Left lung (tissue), 14 donors: ENCODE measurements at places on chromosomes 12 and 14. TPM values are rescaled to one million over a fixed set of nuclear protein-coding genes. Genes with fewer than 3 reads are reported as not detected.

Gene LRRC10
- total RNA-seq, result not detected

Gene SLCO1B1
- not detected for total RNA-seq

Gene KRT73
- total RNA-seq, result not detected

Gene SERPINA9
- total RNA-seq, result not detected

Gene FBXW8
- 16.0 TPM for total RNA-seq

Gene SLC38A4
- 1.5 TPM for total RNA-seq

Gene EPYC
- not detected for total RNA-seq

DNA sequence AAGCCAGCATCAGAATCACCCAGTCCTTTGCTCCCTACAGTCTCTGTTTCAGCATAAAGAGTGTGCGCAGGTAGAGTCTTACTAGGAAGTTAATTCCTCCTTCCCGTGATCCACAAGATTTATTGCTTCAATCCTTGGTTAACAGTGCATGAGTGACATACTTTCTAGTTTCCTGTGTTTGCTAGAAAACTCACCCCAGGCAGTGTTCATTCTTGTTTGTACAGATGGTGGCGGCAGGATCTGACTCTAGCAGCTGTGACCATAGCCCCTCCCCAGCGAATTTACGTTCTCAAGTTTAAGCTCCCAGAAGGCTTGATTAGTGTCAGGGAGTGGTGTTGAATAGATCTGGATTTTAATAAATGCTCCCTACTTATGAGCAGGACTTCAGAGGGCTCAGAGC lies 75.9 kb upstream of the ANO2 start:
- no peak overlapping the region for H3K4me3 ChIP-seq
- H3K27me3 ChIP-seq, result no peaks in the 10 kb centered on the region
- DNase-seq, result no peak
- H3K4me1 ChIP-seq, result no peaks in the 10 kb centered on the region

DNA sequence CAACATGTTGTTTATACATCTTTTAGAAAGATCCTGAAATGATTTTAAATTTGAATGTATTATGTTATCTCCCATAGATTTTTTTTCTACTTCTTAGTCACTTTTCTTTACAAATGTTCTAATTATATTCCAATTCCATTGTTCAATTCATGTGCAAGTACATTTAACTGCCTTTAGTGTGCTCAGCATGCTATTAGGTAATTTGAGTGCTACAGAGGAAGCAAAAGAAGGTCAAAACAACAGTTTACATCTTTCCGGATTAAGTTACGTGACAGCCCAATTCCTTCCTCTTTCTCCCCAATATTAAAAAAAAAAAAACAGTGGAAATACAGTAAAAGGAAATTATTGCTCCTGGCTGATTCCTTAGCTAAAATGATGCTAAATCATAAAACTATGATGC lies 98.3 kb downstream of the RTN1 start:
- no peak overlapping the region for H3K27ac ChIP-seq
- H3K4me1 ChIP-seq, result peaks cover 7% of the 10 kb centered on the region
- no peak for DNase-seq
- H3K36me3 ChIP-seq, result no peaks in the 10 kb centered on the region
- no peaks in the 10 kb centered on the region for H3K27me3 ChIP-seq

GRCh38 chr12:3976351-3976938 lies 103.2 kb upstream of the PARP11 start:
- H3K4me3 ChIP-seq, result no peak overlapping the region
- no peaks in the 10 kb centered on the region for H3K27me3 ChIP-seq
- DNase-seq, result no peak

GRCh38 chr12:94855853-94856252 lies 147.6 kb downstream of the NDUFA12 start:
- H3K27me3 ChIP-seq, result no peaks in the 10 kb centered on the region
- no peaks in the 10 kb centered on the region for H3K4me1 ChIP-seq
- no peak overlapping the region for H3K4me3 ChIP-seq

DNA sequence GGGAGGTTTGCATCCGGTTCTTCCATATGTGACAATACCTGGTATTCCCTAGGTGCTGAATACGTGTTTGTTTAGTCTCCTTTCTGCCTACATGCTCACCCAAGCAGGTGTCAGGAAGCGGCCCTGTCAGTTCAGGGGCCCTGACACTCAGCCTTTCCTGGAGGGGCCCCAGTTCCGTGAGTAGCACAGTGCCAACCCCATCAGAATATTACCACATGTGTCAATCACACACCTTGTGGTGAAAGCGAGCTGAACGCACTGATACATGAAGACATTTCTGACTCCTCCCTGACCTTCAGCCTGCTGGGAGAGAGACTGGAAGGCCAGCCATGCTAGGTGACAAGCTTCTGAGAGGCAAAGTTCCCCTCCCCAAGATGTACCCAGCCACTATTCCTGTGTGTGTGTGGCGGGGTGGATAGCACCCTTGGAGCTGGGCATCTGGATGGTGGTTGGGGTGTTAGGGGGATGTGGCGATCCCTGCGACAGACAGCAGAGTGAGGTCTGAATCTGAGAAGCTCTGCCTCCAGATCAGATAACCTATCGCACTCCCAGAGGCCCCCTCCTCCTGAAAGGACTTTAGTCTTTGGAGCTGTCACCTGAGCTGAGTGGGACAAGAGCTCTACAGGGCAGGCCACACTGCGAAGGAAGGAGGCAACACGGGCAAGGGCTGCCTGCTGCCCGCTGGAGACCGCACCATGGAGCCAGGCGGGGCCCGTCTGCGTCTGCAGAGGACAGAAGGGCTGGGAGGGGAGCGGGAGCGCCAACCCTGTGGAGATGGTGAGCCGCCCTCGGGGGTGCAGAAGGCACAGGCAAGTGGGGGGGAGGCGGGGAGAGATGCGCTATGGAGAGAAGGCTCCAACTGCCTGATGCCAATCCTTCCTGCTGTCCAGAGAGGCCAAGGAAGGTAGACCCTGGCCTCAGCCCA lies at the start of gene SOAT2:
TSS of gene SOAT2 (plus strand) at position 604 of the 925 bp plus-strand sequence. CDS start at position 696, 92 bp downstream.
- no peak for DNase-seq
- no peak within 1 kb of the TSS for H3K4me3 ChIP-seq
- peaks cover 11% of the 10 kb centered on the region for H3K27me3 ChIP-seq
- H3K4me1 ChIP-seq, result peaks cover 37% of the 10 kb centered on the region

DNA sequence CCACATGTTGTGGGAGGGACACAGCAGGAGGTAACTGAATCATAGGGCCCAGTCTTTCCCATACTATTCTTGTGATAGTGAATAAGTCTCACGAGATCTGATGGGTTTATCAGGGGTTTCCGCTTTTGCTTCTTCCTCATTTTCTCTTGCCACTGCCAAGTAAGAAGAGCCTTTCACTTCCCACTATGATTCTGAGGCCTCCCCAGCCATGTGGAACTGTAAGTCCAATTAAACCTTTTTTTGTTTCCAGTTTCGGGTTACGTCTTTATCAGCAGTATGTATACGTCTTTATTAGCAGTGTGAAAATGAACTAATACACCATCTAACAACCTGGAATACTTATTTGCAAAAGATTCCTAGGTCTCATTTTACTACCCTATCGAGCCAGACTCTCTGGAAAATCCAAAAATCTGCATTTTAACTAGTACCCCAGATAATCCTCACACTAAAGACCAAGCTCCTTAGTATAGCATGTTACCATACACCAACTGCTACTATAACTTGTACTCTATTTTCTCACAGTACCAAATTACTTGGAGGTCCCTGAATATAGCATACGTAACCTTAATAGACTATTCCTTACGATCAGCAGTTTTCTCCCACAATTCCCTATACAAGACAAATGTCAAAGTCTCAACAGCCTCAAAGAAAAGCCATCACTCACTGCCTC lies 11.5 kb downstream of the GTF2A1 start:
- no peaks in the 10 kb centered on the region for H3K27me3 ChIP-seq
- DNase-seq, result no peak
- H3K27ac ChIP-seq, result peak overlapping the region; percentile 70
- H3K4me3 ChIP-seq, result no peak overlapping the region

DNA sequence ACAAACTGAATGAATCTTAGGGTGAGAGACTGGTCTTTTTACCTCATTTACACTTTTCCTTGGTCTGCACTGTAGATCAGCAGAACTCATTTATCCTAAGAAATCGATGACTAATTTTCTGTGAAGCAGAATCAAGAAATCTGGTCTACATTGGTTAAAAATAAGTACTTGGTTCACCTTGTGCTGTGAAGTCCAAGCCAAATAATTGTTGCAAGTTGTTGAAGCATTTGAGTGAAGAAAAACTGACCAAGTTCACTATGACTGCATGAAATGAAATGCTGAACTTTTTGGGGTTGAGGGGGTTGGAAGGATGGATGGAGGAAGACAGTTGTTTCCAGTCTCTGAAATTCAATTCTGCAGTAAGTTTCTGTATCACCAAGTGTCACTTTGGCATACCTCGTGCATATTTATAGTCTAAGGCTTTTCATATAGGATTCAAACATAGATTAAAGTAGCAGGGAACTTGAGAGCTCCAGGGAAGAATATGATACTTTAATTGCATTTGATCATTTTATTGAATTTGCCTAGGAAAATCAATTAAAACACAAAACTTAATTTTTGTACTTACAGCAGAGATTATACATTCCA lies 75.0 kb downstream of the FAR2 start:
- H3K4me3 ChIP-seq, result no peak overlapping the region
- H3K36me3 ChIP-seq, result no peaks in the 10 kb centered on the region
- DNase-seq, result no peak
- no peaks in the 10 kb centered on the region for H3K27me3 ChIP-seq
- no peaks in the 10 kb centered on the region for H3K4me1 ChIP-seq

- no peak overlapping the region for H3K27ac ChIP-seq
- H3K27me3 ChIP-seq, result no peaks in the 10 kb centered on the region
- no peaks in the 10 kb centered on the region for H3K4me1 ChIP-seq
- DNase-seq, result no peak
- no peaks in the 10 kb centered on the region for H3K36me3 ChIP-seq
Observed at GRCh38 chr14:65840786-65841185, 428.3 kb downstream of the FUT8 start.

GRCh38 chr12:52876372-52876771 lies 27.6 kb upstream of the KRT78 start:
- no peak overlapping the region for H3K4me3 ChIP-seq
- peaks cover 17% of the 10 kb centered on the region for H3K4me1 ChIP-seq
- no peaks in the 10 kb centered on the region for H3K36me3 ChIP-seq
- peak; percentile 89 for DNase-seq
- H3K27me3 ChIP-seq, result peaks cover 28% of the 10 kb centered on the region

DNA sequence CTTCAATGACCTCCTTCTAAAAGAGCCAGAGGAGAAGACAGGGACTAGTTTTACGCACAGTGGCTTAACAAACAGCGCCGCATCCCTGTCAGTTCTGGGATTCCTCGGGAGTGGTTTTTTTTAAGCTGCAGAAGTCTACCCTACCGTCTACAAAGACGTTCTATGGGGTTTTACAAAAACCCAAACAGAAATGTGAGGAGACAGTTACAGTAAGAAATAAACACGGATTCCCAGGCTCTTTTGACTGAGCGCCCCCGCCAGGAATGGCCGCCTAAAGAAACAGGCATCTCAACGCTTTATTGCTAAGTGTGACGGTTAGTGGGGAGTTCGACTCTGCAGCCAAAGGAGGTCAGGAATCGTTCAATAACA lies 484 bp downstream of the ALKBH1 start:
- peak overlapping the region; percentile 97 for H3K4me3 ChIP-seq
- H3K27ac ChIP-seq, result peak overlapping the region; percentile 42
- peaks cover 47% of the 10 kb centered on the region for H3K36me3 ChIP-seq
- peak; percentile 19 for DNase-seq
- H3K27me3 ChIP-seq, result no peaks in the 10 kb centered on the region
- peaks cover 36% of the 10 kb centered on the region for H3K4me1 ChIP-seq

DNA sequence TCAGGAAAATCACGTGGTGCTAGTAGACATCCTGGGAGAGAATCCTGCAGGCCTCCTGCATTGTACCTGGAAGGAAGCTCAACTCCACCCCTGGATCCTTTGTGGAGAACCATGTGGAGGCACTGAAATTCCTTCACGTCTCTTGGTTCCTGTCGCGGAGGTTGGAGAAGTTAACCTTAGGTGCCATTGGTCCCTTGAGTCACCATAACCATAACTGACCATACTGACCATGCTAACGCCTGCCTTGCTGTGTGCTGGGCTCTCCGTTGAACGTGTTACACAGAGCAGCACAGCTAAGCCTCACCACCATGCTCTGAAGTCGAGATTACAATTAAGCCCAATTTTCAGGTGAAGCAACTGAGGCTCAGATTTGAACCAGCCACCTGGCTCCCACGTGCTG lies 18.6 kb downstream of the C14orf132 start:
- DNase-seq, result no peak
- H3K4me1 ChIP-seq, result no peaks in the 10 kb centered on the region
- H3K4me3 ChIP-seq, result no peak overlapping the region
- no peaks in the 10 kb centered on the region for H3K27me3 ChIP-seq

GRCh38 chr14:22296722-22297121 lies 292.3 kb downstream of the DAD1 start:
- no peak overlapping the region for H3K27ac ChIP-seq
- no peaks in the 10 kb centered on the region for H3K36me3 ChIP-seq
- H3K4me1 ChIP-seq, result no peaks in the 10 kb centered on the region
- DNase-seq, result no peak

GRCh38 chr14:61192989-61193388 lies 88.1 kb downstream of the TMEM30B start:
- H3K4me1 ChIP-seq, result peaks cover 3% of the 10 kb centered on the region
- H3K27me3 ChIP-seq, result peaks cover 28% of the 10 kb centered on the region
- DNase-seq, result no peak

GRCh38 chr12:111467092-111467856 lies 61.6 kb downstream of the SH2B3 start:
- no peak for DNase-seq
- H3K27me3 ChIP-seq, result no peaks in the 10 kb centered on the region
- H3K4me3 ChIP-seq, result no peak overlapping the region
- H3K4me1 ChIP-seq, result peaks cover 3% of the 10 kb centered on the region
- no peaks in the 10 kb centered on the region for H3K36me3 ChIP-seq
- peak overlapping the region; percentile 40 for H3K27ac ChIP-seq

DNA sequence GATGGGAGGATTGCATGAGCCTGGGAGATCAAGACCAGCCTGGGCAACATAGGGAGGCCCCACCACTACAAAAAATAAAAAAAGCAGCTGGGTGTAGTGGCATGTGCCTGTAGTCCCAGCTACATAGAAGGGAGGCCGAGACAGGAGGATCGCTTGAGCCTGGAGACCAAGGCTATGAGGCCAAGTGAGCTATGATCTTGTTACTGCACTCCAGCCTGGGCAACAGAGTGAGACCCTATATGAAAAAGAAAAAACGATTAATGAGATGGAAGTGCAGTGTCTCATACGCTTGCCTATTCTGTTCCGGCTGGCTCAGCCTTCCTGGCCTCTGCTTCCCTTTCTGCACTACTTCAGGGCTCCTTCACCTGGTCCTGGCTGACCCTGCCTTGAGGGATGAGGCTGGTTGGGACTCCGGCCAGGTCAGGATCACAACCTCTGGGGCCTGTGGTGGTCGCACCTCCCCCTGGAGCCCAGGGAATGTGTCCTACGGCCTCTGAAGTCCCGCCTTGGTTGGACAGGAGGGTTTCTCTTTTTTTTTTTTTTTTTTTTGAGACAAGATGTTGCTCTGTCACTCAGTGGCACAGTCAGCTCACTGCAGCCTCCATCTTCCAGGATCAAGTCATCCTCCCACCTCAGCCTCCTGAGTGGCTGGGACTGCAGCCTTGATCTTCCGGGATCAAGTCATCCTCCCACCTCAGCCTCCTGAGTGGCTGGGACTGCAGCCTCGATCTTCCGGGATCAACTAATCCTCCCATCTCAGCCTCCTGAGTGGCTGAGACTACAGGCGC lies 10.7 kb downstream of the TEDC1 start:
- H3K4me1 ChIP-seq, result no peaks in the 10 kb centered on the region
- H3K4me3 ChIP-seq, result no peak overlapping the region
- peak; percentile 37 for DNase-seq
- no peaks in the 10 kb centered on the region for H3K36me3 ChIP-seq

GRCh38 chr14:67207810-67208209 lies 18.6 kb downstream of the GARIN2 start:
- no peak overlapping the region for H3K4me3 ChIP-seq
- no peak overlapping the region for H3K27ac ChIP-seq
- no peaks in the 10 kb centered on the region for H3K4me1 ChIP-seq
- H3K27me3 ChIP-seq, result no peaks in the 10 kb centered on the region
